Activated T-helper 1 cell treated with anti-CD3 and anti-CD28 coated beads, Interleukin-2, amount 50 U/mL, for 16 hours (primary cell): ENCODE measurements at places on chromosomes 2 and 18.

- peak; percentile 11 for DNase-seq
These were observed 138.1 kb downstream of the INO80D start for GRCh38 chr2:205947621-205948495.

DNA sequence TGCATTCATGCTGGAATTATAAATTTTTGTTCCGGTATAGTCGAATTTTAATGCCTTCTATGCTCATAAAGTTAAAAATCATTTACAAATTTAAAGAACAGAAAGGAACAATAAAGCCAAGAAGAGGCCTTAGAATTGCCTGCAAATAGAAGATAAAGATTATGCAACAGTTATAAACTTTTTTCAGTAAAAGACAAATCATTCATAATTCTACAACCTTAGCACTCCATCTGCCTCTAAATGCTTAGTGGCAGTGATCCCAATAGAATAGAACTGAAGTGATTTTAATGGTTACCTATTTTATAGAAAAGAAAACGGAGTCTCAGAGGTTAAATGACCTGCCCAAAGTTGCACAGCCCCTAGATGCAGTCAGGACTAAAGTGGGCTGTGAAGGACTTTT, 211.2 kb downstream of the AGPS start:
- no peak for DNase-seq

DNA sequence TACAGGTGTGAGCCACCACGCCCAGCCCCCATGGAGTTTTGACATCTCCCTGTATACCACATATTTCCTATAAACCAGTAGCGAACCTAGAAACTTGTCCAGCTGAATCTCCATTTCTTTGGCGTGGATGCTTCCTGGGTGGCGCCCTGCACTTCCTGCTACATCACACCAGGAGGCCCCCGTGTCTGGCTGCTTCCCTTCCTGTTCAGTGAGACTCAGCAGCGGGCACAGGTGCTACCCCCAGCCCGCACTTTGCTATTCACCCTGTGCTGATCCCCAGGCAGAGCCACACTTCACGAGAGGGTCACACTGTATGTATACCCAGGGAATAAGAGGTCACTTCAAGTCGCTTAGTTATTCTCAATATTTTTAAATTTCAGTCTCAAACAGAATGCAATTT, 35.0 kb downstream of the CYP27C1 start:
- DNase-seq: no peak

GRCh38 chr2:217393585-217394032, 533.7 kb upstream of the TNP1 start:
- DNase-seq: no peak

DNA sequence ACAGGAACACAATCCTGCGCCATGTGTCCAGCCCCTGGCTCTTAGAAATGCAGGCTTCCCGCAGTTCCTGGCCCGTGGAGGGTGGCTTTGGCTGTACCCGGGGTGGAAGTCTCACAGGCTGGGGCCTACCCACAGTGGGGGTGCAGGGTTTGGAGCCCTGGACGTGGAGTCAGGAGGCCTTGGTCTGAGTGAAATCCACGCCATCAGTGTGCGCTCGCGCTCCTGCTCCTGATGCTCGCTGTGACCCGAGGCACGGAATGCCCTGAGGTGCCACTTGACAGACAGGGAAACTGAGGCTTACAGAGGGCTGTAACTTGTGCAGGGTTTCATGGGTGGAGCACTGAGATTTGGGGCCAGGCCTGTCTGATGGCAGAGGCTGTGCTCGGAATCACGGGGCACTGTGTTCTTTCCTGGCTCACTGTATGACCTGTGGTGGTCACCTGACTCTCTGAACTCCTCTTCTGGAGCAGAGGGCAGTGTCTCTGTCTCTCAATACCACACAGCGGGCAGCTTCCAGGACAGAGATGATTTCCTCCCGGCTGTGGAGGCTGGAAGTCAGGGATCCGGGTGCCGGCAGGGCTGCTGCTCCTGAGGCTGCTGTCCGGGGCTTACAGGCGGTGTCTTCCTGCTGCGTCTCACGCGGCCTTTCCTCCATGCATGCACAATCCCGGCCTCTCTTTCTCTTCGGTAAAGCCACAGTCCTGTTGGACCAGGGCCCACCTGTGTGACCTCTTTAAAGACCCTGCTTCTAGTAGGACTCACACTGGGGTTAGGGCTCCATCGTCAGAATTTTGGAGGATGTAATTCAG, 25.9 kb upstream of the ALLC start:
- no peak for DNase-seq

GRCh38 chr2:102251042-102251848, 60.1 kb upstream of the IL1RL1 start:
- DNase-seq: peak; percentile 35

DNA sequence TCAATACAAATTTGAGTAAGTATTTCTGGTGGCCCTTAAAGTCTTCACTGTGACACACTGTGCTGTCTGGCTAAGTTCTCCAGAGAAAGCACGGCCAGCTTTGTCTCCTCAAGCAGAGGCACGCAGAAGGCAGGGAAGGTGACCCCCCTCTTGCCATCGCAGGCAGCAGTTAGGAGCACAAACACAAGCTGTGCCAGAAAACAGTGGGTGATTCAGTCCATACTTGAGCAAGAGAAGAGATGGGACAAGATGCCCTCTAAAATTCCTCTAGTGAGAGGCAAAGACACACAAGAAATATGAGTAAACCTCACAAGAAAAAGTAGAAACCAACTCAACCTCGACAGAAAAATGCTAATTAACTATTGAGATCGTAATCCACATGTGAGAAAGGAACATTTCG, 9.8 kb downstream of the MCEE start:
- no peak for DNase-seq

- DNase-seq: no peak
These were observed 39.4 kb upstream of the ZNF804A start for GRCh38 chr2:184558713-184559464.

DNA sequence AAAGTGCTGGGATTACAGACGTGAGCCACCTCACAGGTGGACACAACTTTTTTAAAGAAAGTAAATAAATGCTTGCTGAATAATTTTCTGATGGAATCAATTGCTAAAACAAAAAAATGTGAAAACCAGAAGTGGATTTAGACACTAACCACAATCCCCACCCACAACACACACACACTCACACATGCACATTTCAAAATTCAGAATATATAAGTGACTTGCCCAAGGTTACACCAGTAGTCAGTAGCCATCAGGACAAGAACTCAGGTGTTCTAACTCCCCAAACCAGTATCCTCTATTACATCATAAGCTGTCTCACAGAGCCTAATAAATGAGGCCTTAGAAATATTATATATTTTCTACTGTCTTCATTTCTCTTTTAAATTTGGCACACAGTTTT, 1923.6 kb upstream of the PIK3C3 start:
- DNase-seq: no peak

DNA sequence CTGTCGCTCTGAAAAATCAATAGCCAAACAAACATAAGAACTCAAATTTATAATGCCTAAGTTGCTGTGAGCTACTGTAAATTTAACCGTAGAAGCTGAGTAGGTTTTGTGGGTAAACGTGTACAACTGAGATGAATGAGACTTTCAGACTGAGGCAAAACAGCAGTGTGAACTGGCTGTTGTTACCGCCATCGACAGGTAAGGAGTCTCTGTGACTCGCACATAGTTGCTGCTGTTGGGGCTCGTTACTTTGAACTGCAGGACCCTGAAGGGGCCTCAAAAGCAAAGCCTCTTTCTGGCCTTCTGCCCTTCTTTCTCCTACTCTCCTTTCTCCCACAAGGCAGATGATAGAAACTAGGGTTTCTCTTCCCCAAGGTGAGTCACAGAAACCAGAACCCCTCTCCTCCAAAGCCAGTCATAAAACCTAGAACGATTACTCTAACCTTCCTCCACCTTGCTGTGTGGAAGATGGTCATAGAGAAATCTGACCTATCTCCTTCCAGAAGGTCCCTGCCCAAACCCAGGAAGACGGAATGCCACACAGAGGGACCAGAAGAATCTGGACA, 101.2 kb downstream of the DLGAP1 start:
- DNase-seq: no peak

- no peak for DNase-seq
These were observed 68.3 kb downstream of the CRACDL start for GRCh38 chr2:98867539-98868309.

DNA sequence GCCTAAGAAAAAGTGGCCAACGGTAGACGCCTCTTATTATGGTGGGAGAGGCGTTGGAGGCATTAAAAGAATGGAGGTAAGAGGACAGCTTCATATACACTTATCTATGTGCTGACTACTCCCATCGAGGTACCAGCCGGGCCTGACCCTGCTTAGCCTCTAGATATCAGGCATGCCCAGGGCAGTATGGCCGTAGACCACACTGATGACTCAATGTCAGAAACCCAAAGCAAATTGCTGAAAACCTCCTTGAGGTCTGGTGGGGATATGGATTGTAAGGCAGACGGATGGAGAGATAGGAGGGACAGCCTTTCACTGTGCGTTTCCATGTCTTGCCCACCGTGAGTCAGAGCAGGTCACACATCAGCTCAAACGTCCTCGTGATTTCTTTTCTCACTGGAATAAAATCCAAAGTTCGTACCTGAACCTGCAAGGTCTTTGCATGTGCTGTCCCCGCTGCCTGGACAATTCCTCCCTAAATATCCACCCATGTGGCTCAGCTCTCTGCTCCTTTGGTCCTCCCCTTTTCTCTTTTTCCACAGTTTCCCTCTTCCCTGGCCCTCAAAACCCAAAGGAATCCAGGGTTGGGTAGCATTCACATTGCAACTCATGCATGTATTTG, 168.9 kb downstream of the ANTXR1 start:
- no peak for DNase-seq

- peak; percentile 94 for DNase-seq
These were observed 372 bp upstream of the WDSUB1 start for GRCh38 chr2:159286709-159287441.

- no peak for DNase-seq
These were observed 52.6 kb downstream of the PTPRM start for GRCh38 chr18:7619676-7620075.

- DNase-seq: no peak
These were observed 248.6 kb downstream of the EPHA4 start for GRCh38 chr2:221323513-221323912.

DNA sequence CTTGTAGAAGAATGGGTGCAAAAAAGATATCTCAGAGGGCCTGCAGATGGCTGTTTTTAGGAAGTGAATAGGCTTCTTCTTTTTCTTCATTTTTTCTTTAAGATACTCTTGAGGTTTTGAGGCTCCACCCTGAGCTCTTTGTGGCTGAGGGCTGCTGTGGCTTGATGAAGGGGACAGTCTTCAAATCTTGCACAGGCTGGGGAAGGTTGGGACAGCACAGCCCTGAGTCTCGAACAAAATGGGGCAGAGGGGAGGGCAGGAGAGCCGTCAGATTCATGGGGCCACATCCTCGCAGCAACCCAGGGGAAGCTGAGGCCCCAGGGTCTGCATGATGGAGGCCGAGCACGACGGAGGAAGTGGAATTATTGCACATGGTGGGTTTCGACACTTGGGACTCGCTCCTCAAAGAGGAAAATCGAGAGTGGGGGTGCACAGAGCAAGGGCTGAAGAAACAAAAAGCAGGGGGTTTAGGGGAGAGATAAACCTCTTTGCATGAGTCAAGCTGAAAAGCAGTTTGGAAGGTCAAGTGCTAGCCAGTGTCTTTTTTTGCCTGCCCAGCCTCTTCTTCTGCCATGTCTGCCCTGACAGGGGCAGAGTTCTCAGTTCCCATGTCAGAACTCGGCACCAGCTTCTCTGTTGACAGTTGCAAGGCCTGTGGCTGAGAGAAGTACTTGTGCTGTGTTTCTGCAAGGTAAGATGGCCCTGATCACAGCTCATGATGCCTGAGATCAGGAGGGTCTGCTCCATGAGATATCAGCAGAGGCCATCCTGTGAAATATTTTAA, 19.5 kb downstream of the INPP4A start:
- no peak for DNase-seq

GRCh38 chr2:28102455-28102874, 211.9 kb downstream of the BABAM2 start:
- no peak for DNase-seq

DNA sequence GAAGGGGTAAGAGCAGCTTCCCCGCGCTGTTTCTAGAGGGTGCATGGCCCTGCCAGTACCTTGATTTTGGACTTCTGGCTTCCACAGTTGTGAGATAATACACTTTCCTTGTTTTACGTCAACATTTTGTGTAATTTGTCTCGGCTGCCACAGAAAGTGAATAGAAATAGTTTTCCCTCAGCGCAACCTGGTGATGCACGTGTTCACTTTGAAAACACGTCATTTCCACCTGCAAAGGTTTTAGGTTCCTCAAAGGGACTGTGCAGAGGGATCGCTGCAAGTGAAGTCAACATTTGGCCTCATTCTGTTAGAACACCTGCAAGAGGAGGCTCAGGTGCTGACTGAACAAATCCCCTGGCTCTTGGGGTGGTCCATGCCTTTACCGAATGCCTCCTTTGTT, 71.7 kb downstream of the LONRF2 start:
- DNase-seq: no peak

DNA sequence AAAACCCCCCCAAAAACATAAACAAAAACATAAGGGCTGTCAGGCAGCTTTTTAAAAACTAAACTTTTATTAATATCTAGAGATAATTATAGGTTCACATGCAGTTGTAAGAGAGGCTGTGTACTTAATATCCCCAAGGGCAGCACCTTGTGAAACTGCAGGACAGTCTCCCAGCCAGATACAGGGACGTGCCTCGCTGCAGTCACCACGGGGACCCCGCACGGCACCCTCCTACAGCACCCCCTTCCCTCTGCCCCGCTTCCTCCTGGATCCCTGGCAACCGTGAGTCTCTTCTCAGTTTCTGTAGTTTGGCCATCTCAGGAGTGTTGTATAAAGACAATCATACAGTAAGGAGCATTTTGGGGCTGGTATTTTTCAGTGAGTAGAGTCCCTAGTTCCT, 6.8 kb upstream of the COLEC11 start:
- DNase-seq: no peak

GRCh38 chr2:200782251-200782650, 29.5 kb upstream of the BZW1 start:
- DNase-seq: no peak

DNA sequence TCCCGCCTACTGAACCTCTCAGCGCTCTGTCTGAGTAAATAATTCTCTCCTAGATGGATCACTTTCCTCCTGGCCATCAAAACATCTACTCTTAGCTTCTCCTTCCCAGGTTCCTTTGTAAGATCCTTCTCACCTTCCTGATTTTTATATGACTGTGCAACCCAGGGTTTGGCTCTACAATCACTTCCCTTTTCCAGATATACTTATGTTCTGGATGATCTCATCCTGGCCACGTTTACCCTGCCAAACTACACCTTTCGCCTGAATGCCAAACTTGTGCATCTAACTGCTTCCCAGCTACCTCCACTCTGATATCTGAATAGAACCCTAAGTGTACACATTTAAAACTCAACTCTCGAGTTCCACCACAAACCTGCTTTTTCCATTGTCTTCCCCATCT, 290.5 kb upstream of the REV1 start:
- no peak for DNase-seq

DNA sequence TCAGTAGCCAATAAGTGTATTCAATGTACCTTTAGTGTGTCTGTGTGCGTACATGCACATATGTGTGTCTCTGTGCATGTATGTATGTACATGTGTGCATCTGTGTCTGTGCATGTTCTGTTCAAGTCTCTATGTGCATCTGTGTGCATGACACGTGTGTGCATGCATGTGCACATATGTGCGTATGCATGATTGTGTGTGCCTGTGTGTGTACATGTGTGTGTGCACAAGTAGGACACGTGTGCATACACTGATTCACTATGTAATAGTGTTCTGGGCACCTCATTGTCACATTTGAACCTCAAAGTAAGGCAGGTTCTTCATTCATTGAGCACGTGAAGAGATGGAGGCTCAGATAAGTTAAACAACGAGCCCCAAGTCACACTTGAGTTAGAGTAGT, 142.6 kb upstream of the COPS8 start:
- DNase-seq: no peak

GRCh38 chr18:55244546-55244945, 285.3 kb upstream of the CCDC68 start:
- DNase-seq: no peak

GRCh38 chr2:56889738-56890137, 705.9 kb downstream of the CCDC85A start:
- no peak for DNase-seq
